ENCODE measurements at places on chromosomes 5 and 9. TPM values are rescaled to one million over a fixed set of nuclear protein-coding genes. Genes with fewer than 3 reads are reported as not detected.

GRCh38 chr9:447230-448025, 232.8 kb downstream of the DOCK8 start:
- DNase-seq, result no peak

DNA sequence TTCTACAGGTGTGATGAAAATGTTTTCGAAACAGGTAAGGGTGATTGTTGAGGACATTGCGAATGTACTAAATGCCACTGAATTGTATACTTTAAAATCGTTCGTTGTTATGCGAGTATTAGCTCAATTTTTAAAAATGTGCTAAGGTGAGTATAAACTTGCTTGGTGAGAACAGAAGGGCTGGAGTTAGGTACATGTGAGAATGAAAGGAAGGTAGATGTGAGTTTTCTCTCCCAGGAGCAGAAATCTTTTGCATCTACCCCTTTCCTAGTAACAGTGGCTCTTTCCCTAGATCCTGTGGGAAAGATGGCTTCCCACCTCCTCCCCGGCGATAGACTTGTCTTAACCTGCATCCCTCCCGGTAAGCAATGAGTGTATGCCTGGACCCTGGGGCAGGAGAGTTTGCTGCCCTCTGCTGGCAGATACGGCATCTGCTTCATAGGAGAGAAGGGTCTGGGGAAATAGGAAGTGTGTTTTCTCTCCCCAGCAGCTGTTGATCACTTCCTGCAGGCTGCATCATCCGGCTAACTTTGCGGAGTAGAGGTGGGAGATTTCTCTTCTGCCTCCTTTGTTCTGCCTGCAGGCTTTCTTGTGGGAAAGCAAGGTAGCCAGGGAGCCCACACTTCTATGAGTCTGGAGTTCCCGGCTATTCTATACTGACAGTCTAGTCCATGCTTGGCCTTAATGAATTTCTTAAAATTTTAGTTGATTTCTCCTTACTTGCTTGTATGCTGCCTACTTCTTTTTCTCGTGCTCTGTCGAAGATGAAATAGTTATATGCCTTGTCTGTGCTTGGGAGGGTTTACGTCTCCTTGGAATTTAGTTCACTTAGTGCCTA, 373.3 kb upstream of the SEMA6A start:
- DNase-seq, result no peak

- no peak for DNase-seq
Observed at GRCh38 chr5:72783354-72783753, 33.1 kb upstream of the TNPO1 start.

- DNase-seq, result no peak
Observed at GRCh38 chr5:55993731-55994494, 850 bp downstream of the IL6ST start.

GRCh38 chr5:157100140-157100679, 8.6 kb downstream of the HAVCR2 start:
- DNase-seq, result no peak

GRCh38 chr9:136312436-136312835, 8.5 kb upstream of the CCDC187 start:
- peak; percentile 61 for DNase-seq

The NIPBL gene
- 73.5 TPM for total RNA-seq
